ENCODE measurements at places on chromosomes 2 and 18.

GRCh38 chr2:55887351-55887750, 36.2 kb downstream of the EFEMP1 start:
- no peak for DNase-seq

GRCh38 chr18:48879008-48879431, 71.7 kb downstream of the SMAD7 start:
- DNase-seq, result no peak

GRCh38 chr2:10900216-10901109, 11.3 kb upstream of the KCNF1 start:
- DNase-seq, result peak; percentile 56

DNA sequence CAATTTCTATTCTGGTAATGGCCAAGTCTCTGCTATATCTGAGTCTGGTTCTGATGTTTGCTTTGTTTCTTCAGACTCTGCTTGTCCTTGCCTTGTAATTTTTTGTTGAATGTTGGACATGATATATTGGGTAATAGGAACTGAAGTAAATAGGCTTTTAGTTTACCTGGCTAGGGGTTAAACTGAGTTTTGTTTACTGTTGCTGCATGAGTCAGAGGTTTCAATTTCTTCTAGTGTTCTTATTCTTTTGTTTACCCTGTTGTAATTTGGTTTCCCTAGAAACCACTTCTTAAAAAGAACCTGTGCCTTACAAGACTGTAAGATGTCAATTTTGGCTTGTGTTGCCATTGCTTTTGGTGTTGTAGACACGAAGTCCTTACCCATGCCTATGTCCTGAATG, 285.0 kb upstream of the KCNH7 start:
- no peak for DNase-seq

- DNase-seq, result no peak
These were observed 164.9 kb upstream of the ZFP36L2 start for GRCh38 chr2:43391201-43391877.

GRCh38 chr2:197159661-197160211, 150.8 kb downstream of the ANKRD44 start:
- DNase-seq, result no peak

GRCh38 chr18:37305066-37305465, 260.5 kb downstream of the CELF4 start:
- DNase-seq, result no peak

DNA sequence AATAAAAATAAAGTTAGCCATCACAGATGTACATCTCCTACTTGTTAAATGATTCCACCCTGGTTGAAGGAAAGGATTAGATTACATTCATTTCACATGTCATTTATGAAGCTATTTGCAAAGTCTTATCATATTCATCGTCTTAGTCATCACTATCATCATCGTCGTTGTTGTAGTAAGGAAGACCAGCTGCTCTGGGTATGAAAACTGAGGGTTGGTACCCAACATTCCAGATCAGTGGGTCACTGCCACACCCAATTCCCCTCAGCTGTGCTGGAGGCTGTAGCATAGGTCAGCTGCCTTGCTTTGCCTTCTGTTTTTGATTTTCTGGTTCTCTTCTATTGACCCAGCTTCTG, 20.9 kb upstream of the CCBE1 start:
- no peak for DNase-seq

DNA sequence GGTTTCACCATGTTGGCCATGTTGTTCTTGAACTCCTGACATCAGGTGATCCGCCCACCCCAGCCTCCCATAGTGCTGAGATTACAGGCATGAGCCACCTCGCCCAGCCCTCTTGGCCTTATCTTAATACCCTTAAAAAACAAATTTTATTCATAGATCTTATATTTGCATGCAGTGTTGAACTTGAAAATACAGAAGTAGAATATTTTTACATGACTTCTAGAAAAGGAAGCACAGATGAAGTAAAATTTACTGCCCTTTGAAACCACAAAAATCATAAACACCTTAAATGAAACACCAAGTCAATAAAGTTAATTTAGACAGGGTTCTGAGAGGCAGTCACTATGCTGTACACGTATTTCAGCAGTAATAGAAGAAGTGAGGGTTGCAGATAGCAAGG, 145.7 kb downstream of the CERS6 start:
- no peak for DNase-seq

Data from ascending aorta (tissue), 2 donors.